ENCODE measurements at places on chromosomes 7 and 10.

DNA sequence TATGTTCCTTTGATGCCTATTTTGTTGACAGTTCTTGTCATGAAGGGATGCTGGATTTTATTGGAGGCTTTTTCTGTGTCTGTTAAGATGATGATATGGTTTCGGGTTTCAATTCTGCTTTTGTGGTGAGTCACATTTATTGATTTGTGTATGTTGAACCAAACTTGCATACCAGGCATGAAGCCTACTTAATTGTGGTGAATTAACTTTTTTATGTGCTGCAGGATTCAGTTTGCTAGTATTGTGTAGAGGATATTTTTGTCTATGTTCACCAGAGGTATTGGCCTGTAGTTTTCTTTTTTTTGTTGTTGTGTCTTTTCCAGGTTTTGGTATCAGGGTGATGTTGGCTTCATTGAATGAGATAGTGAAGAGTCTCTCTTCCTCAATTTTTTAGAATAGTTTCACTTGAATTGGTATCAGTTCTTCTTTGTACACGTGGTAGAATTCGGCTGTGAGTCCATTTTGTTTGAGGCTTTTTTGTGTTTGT lies 345.9 kb downstream of the KIF20B start:
- no peak for DNase-seq

GRCh38 chr10:132868995-132869394 lies 73.4 kb downstream of the CFAP46 start:
- no peak for DNase-seq

GRCh38 chr10:96500519-96500918 lies 13.2 kb downstream of the TLL2 start:
- no peak for DNase-seq

DNA sequence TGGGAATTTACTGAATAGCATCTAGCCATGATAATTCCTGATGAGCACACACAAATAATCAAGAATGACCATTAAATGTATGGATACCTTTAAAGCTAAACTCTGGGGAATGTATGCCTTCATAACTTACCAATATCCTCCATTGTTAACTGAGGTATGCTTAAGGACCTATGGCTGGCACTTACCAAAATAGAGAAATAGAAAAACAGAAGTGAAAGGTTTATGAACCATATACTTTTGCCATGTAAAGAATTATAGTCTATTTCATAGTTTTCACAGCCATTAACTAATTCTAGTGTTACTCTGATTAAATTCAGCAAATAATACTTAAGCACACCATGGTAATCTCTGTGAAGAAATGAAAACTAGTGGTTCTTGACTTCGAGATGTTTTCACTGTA lies 1360.6 kb upstream of the LRRTM3 start:
- DNase-seq: no peak

DNA sequence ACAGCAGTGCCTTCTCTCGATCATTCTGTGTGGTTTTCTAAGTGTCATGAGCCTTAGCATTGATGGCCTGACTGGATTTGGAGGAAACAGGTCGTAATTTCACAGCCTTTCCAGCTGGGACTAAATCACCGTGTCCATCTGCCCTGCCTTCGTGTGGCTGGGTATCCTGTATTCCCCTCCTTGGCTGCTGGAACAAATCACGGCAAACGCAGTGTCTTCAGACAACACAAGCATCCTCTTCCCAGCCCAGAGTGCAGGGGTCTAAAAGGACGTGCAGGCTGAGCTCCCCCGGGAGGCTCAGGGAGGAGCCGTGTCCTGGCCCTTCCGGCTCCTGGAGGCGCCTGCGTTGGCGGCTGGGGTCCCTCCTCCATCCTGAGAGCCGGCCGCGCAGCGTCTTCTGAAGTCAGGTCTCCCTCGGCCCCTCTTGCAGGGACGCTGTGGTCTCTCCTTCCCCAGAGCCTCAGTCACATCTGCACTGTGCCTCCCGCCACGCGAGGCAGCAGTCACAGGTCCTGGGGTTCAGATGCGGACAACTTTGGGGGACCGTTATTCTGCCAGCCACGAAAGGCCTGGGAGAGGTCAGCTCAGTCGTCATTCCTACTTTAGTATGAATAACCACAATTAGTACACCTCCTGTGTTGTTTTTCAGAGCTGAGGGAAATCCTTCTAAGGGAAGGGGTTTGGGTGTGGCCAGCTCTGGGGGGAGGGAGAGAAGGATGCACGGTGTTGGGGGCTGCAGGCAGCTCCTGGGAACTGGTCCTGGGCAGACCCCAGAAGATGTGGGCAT lies 41.1 kb downstream of the FAM20C start:
- no peak for DNase-seq

- no peak for DNase-seq
Observed at GRCh38 chr7:75712517-75713361, 26.0 kb downstream of the HIP1 start.

DNA sequence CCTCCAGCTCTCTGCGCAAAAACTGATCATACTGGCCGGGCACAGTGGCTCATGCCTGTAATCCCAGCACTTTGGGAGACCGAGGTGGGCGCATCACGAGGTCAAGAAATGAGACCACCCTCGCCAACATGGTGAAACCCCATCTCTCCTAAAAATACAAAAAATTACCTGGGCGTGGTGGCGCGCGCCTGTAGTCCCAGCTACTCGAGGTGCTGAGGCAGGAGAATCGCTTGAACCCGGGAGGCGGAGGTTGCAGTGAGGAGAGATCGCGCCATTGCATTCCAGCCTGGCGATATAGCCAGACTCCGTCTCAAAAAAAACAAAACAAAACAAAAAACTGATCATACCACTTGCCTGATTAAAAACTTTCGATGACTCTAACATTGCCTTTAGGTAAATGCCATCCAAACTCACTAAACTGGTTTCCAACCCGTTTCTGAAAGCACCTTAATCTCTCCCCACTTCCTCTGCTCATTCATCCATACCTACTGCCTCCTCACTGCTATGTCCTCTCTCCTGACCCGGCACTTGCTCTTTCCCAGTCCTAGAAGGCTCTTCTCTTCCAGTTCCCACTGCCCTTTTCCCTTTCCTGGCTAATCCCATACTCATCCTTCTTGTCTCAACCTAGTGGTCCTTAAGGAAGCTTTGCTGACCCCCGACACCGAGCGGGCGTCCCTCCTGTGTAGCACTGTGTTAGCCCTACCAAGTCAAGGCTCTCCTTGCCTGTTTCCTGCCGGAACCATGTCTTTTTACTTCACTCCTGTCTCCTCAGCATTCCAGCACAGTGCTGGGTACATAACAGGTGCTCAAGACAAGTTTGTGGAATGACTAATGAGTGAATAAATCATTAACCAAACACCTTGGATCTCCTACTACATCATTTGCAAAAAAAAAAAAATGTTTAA lies 686 bp upstream of the MIOS start:
- no peak for DNase-seq

- no peak for DNase-seq
Observed at GRCh38 chr10:132593900-132594876, 56.6 kb downstream of the INPP5A start.

GRCh38 chr7:18901982-18902421 lies 215.4 kb downstream of the TWIST1 start:
- no peak for DNase-seq

DNA sequence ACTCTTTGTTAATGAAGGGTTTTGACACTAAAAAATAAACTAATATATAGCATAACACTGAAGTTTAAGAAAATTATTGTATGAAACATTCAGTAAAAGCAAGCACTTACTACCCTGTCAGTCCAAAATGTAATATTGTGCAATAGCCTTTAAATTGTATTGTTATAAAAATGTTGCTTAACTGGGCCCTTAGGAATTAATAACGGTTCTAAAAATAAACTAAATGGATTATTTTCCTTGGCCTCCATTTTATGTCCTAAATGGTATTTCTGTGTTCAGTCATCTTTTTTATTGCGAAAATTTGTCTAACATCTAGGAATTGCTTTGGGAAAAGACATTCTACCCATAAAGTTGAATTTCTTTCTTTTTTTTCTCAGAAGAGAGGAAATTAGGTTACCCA lies 49.0 kb upstream of the ABI1 start:
- DNase-seq: no peak

GRCh38 chr7:132557489-132558044 lies 18.7 kb downstream of the PLXNA4 start:
- DNase-seq: no peak

- DNase-seq: no peak
Observed at GRCh38 chr7:50962962-50963374, 180.3 kb upstream of the GRB10 start.

- no peak for DNase-seq
Observed at GRCh38 chr7:45610019-45610418, 35.9 kb downstream of the ADCY1 start.

GRCh38 chr10:131938681-131939080 lies 37.9 kb downstream of the PPP2R2D start:
- no peak for DNase-seq

DNA sequence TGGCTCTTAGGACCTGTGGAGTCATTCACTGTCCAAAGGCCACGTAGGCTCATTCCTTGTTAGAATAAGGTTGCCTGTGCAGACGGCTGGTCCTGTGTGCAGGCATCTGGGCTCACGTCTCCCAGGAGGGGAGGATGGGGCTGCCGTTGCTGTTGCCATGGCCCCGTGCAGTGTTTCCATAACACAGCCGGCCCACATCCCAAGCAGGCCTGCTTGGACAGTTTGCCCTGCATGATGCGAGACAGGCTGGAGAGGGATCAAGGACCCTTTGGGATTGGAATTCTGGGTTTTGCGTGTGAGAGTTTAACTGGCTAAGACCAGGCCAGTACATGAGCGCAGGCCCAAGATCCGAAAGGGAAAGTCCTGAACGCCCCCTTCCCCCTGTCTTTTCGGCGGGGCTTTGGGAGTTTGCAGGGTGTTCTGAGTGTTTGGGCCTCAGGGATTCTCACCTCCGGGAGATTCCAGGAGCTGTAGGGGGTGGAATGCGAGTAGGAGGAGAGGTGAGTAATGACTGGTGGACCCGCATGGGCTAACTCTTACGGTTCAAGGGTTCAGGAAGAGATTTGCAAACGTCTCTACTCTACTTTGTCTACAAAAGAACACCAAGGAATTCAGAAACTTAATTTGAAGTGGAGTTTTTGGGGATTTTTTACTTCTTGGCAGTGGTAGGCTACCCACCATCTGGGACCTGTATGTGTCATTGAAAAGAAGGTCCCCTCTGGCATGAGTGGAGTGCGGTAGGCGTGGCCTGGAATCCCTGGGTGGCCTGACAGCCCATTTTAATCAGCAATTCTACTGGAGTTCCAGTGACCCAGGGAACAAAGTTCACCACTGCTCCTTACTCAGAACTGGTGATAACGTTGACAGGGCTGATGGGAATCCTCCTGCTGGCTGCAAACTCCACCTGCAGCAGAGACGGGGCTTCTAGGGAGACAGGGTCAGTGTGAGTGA lies 125.4 kb downstream of the ITIH5 start:
- DNase-seq: no peak

- no peak for DNase-seq
Observed at GRCh38 chr7:2156756-2157472, 75.8 kb downstream of the MAD1L1 start.

DNA sequence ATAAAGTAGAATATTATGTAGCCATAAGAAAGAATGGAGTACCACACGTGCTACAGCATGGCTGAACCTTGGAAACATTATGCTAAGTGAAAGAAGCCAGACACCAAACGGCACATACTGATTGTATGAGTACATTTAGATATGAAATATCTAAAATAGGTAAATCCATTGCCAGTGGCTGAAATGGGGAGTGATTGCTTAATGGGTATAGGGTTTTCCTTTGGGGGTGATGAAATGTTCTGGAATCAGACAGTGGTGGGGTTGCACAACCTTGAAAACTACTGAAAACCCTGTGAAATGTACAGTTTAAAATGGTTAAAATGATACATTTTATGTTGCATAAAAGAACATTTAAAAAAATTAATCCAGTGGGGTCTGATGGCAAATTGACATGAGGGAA lies 667.9 kb downstream of the AUTS2 start:
- DNase-seq: no peak

- no peak for DNase-seq
Observed at GRCh38 chr10:131553121-131553520, 241.6 kb upstream of the TCERG1L start.

- DNase-seq: no peak
Observed at GRCh38 chr7:54581511-54581910, 39.3 kb downstream of the VSTM2A start.

- no peak for DNase-seq
Observed at GRCh38 chr7:99409192-99409572, 413 bp downstream of the BUD31 start.

GRCh38 chr7:23404546-23405239 lies 65.6 kb downstream of the IGF2BP3 start:
- no peak for DNase-seq

DNA sequence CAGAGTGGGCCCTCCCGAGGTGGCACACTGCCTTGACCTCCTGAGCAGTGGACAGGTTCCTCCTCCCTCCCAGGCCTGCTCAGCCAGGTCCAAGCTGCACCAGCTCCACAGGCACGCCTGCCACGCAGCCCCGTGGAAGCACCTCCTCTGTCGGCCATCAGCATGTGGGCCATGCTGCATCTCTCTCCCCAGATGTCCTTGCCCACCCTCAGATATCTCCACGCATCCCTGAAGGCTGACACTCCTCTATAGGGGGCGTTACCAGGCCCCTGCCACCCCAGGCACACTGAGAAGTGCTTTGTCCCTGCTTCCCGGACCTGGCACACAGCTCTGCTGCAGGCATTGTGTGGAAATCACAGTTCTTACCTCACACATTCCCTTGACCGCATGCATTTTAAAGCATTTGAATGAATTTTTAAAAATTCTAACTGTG lies 598.5 kb downstream of the SDK1 start:
- no peak for DNase-seq

GRCh38 chr7:152850420-152850819 lies 90.9 kb downstream of the ACTR3B start:
- no peak for DNase-seq

- no peak for DNase-seq
Observed at GRCh38 chr10:14556285-14556956, 218.3 kb downstream of the FAM107B start.

- no peak for DNase-seq
Observed at GRCh38 chr7:28939844-28940544, 18.1 kb downstream of the TRIL start.

- DNase-seq: no peak
Observed at GRCh38 chr7:100612730-100613390, 520 bp downstream of the MOSPD3 start.

- DNase-seq: no peak
Observed at GRCh38 chr10:85266808-85267207, 938.4 kb downstream of the CCSER2 start.

DNA sequence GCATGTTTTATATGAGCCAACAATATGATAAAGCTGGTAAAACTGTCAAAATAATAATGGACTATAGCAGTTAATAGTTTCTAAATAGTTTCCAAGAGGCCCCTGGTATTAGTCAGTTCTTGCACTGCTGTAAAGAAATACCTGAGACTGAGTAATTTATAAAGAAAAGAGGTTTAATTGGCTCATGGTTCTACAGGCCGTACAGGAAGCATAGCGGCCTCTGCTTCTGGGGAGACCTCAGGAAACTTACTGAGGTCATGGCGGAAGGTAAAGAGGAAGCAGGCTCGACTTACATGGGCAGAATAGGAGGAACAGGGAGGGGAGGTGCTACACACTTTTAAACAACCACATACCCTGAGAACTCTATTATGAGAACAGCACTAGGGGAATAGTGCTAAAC lies 104.6 kb downstream of the PPP1R9A start:
- no peak for DNase-seq
